Cortex of kidney (tissue), 1 donor: ENCODE measurements at places on chromosomes 16 and 17.

GRCh38 chr17:79078476-79079190, 4.0 kb downstream of the ENGASE start:
- no peak for DNase-seq

DNA sequence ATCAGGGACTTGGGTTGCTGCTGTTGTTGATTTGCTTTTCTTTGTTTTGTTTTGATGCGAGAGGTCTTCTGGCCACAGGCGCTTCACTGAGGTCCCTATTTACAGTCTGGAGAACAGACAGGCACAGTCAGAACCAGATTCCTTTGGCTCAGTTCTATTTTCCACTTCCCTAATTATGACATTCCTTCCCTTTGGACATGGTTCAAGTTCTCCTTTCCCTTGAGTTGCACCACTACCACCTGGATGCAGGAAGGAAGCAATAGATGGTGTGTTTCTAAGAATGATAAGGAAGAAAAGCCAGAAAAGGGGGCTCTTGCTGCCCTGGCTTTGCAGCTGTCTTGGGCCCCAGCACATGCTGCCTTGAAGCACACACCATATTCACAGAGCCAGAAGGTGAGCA, 160.6 kb downstream of the MAF start:
- DNase-seq, result no peak

- no peak for DNase-seq
Observed at GRCh38 chr17:76696763-76697701, 13.7 kb downstream of the MXRA7 start.

GRCh38 chr16:29028457-29029167, 43.8 kb downstream of the LAT start:
- DNase-seq, result no peak
